ENCODE measurements at places on chromosomes 6 and 20.
A peak's percentile ranks its signal among the peaks of the same experiment; 100 is the strongest.

DNA sequence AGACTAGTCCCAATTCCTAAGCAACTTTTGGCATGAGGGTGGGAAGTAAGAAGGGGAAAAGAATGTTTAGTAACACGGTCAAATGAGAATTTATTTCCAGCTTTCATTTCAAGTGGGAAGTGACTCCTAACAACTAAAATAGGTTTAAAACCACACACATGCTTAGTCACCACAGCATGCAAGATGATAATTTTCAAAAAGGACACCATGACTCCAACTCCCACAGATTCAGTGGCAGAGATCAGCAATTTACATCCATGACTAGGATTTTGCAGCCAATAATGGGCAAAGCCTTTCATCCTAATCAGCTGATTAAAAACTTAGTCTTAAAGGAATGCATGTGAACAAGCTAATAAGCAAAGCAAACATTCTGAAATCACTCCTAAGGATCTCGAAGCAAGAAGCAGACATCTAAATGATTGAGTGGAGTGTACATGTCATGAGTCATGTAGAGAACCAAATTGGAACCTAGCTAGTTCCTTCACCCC is 48.1 kb upstream of the GCLC start:
- DNase-seq: peak; percentile 63

GRCh38 chr6:38185752-38186151 is 366.2 kb downstream of the ZFAND3 start:
- no peak for DNase-seq

DNA sequence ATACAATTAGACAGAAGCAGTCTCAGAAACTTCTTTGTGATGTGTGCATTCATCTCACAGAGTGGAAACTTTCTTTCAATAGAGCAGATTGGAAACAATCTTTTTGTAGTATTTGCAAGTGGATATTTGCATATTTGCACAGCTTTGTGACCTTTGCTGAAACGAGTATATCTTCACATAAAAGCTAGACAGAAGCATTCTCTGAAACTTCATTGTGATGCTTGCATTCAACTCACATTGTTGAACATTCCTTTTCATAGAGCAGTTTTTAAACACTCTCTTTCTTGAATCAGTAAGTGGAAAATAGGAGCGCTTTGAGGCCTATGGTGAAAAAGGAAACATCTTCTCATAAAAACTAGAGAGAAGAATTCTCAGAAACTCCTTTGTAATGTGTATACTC is 657.9 kb upstream of the ZNF337 start:
- no peak for DNase-seq

DNA sequence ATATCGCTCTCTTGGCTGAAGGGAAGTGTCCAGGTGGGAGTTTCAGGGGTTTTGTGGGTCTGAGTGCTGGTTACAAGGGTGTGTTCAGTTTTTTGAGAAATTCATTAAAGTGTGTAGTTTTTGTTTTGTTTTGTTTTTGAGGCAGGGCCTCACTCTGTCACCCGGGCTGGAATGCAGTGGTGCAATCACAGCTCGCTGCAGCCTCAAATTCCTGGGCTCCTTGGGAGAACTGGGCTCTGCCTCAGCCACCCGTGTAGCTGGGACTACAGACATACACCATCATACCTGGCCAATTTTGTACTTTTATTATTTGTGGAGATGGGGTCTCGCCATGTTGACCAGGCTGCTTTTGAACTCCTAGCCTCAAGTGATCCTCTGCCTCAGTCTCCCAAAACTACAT is 51.2 kb upstream of the RALGAPA2 start:
- DNase-seq: no peak

DNA sequence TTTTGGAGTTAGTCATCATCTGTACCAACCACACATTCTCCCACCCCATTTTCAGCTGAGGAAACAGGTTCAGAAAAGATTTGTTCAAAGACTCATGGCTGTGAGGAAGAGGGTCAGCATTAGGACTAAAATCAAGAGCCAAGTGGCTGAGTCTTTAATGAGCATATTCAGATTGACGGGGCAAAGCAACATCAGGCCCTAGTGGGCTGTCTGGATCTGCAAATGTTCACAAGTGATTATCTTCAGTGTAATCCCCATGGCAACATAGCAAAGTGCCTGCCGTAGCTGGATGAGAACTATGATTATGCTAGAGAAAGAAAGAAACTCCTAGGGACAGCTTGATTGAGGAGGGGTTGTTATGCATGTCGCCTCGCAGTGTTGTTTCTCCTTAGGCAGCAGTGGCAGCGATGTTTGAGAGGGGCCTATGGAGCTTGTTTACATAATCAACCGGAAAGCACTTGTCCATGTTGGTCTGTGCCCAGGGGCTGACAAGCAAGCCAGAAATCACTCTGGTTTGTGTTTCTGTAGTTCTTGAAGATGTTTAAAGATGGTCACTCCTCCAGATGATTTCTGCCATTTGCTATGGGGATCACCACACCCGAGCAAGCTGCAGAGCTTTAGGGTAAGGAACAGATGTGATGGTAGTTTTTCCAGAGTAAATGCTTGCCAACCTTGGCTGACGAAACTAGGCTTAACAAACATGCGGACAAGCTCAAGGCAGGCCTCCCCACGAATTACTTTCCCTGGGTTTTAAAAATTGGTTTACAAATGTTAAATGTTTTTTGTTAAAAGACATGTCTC is 124.3 kb upstream of the MLIP start:
- DNase-seq: no peak

DNA sequence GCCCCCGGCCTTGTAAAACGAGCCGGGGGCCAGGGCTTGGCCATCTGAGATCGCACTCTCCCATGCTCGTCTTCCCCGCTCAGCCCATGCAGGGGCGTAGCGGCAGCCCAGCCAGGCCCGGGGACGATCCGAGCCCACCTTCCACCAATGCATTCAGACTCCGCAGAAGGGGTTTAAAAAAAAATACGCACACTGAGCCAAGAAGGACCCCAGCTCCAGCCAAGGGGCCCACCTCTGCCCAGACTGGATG is 320 bp downstream of the GSTA4 start:
- no peak for DNase-seq

GRCh38 chr6:51818520-51819022 is 268.8 kb downstream of the PKHD1 start:
- no peak for DNase-seq

- DNase-seq: no peak
Measured at GRCh38 chr20:57312138-57312537, 17.5 kb upstream of the SPO11 start.

- no peak for DNase-seq
Measured at GRCh38 chr6:1739680-1740079, 130.0 kb downstream of the FOXC1 start.

All from epithelial cell of esophagus (primary cell).